ENCODE measurements at places on chromosomes 1 and 21.

GRCh38 chr1:119003413-119004128, 15.4 kb upstream of the TBX15 start:
- DNase-seq, result no peak

GRCh38 chr1:67332653-67333529, 25.2 kb downstream of the IL12RB2 start:
- no peak for DNase-seq

- DNase-seq, result no peak
Measured at GRCh38 chr1:156463874-156464273, 36.7 kb downstream of the MEF2D start.

DNA sequence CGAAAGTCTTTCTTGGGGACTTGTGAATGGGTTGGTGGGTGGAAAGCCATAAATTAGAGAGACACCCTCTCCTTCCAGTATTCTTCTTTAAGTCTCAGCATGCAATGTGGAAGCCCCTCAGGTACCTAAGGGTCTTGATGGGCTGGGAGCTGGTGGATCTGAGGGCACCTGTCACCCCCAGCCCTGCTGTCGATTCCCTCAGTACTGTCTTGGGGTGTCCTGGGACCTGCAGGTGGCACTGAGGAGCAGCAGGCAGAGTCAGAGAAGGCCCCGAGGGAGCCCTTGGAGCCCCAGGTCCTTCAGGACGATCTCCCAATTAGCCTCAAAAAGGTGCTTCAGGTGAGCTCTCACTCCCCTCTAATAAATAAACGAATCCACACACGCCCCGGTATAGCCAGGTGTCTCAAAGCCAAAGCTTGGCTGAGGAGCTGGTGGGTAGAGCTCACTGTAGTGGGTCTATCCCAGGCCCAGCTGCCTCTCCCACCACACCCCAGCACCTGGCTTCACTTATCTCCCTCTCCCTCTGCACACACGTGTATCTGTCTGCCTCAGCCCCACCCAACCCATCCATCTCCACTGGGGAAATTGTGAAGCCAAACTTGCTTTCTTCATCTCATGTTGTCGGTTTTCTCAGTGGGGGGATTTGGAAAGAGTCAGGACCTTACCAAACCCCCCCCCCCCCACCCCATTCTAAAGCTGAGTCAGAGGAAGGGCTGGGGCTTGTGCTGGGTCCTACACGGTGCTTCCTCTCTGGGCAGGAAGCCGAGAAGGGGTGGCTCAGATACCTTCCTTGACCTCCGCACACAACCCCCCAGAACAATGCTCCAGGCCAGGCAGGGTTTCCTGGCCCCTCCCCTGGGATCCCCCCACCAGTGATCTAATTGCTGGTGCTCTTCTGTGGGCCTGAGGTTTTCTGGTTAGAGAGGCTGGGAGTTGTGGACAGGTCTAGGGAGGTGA, 1.6 kb downstream of the ADAM15 start:
- no peak for DNase-seq

DNA sequence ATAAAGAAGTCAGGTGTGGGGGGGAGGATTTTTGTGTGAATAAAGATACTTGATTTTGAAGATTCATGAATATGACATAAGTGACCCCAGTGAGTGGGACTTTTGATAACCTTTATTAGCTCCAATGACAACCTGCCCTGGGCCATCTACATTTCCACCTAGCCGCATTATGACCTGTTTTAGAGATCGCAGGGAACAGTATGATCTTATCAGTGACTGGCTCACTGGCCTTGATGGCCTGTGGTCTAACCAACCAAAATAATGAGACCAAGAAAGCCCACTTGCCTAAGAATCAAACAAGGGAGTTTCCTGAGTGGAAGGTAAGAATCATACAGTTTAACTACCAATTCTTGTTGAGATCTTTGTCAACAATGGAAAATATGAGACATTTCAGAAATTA, 1.8 kb downstream of the ELAPOR1 start:
- no peak for DNase-seq

- DNase-seq, result no peak
Measured at GRCh38 chr1:72869873-72870272, 587.5 kb upstream of the NEGR1 start.

DNA sequence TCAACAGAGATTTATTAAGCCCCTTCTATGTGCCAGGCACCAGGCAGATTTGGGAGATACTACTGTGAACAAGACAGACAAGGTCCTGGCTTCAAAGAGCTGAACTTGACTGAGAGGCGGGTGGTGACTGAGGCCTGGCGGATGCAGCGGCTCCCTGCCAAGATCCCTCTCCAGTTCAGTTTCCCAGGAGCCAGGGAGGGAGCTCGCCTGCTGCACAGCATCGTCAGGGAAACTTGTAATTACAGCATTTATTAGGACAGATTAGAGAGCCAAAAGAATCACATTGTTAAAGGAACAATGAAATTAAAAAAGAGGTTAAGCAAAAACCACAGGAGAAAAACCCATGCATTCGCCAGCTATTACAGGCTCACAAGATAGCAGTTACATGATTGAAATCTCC, 55.3 kb downstream of the ETS2 start:
- no peak for DNase-seq

GRCh38 chr1:21906173-21907078, 30.7 kb downstream of the HSPG2 start:
- no peak for DNase-seq

GRCh38 chr1:46220808-46221207, 17.7 kb downstream of the LURAP1 start:
- no peak for DNase-seq

GRCh38 chr1:159341736-159342135, 39.6 kb downstream of the FCER1A start:
- DNase-seq, result no peak

DNA sequence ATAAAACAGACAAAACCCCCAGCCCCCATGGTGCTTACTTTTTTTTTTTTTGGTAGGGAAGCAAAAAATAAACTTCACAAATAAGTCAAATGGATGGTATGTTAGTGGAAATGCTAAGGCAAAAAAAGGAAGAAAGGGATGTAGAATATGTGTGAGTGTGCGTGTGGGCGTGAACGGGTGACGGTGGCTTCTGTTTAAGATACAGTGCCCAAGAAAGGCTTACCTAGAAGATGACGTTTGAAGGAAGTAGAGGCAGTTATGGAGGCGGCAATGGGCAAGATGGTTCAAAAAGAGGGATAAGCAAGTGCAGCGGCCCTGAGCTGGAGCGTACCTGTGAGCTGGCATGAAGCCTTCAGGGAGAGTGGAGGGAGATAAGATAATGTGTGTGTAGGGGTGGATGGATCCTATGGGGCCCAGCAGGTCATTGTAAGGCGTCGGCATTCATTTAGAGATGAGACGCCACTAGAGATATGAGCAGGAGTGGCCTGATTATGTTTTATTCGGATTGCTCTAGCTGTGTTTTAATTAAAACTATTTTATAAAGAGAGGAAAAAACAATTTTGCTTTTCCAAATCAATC, 19.9 kb downstream of the LEPR start:
- no peak for DNase-seq

DNA sequence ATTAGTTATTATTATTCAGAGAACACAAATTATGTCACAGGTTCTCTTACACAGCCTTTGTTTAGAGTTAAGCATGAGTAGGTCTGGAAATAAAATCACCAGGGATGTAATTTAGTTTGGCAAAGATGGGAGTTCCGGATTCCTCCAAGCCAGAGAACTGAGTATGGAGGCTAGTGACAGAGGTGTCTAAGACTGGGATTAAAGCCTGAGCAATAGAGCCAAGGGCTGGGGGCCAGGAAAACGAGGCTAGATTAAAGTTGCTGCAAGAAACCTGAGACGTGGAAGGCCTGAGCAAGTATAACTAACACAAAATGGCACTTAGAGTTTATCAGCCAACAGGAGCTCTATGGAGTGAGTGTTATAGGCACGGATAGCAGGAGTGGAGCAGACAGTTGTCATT, 381.6 kb downstream of the SRGAP2C start:
- no peak for DNase-seq

DNA sequence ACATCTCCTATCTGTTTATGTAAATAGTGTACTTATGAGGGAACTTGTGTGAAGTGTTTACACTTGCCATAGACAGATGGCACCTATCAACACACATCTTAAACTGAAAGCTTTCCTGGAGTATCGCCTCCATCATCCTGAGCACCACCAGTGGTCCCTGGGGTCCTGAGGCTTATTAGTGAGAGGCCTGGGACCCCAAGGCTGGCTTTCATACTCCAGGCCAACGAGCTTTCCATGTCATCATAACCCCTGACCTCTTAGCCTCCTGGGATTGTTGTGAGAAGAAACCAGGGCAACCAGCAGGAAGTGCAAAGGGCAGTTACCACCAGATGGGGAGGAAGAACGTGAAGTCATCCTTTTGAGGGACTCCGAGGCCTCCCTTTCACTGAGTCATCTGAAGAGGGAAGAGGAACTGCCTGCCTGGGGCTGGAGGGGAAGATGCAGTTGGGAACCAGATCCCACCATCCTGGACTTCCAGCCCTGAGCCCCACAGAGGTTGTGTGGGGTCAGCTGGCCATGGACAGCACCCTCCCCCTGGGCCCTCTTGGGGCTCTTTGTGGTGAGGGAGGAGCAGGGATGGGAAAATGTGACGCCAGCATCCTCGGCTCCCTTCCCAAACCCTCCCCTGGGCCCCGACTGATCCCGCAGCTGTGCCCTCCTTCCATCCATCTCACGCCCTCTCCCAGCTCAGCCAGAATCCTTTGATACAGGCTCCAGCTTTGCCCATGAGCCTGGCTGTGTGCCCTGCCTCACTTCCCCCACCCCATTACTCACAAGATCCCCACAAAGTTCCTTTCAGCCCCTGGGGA, 5.8 kb downstream of the INKA2 start:
- peak; percentile 80 for DNase-seq

- no peak for DNase-seq
Measured at GRCh38 chr1:108799001-108799400, 52.5 kb downstream of the STXBP3 start.

DNA sequence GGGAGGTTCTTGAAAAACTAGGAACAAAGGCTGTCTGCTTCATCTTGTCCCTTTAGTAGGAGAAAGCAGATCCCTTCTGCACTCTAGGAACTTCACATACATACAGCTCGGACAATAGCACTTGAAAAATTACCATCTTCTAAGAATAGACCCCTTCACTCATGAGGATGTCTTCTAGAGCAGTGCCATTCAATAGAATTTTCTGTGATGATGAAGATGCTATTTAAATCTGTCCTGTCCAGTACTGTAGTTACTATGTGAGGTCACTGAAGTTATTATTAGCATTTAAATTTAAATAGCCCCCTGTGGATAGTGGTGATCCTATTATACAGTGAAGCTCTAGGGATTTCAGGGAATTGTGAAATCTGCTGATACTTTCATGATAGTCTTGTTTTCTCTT, 46.4 kb upstream of the RAB3GAP2 start:
- no peak for DNase-seq

GRCh38 chr1:151578941-151579340, 32.9 kb upstream of the SNX27 start:
- no peak for DNase-seq

DNA sequence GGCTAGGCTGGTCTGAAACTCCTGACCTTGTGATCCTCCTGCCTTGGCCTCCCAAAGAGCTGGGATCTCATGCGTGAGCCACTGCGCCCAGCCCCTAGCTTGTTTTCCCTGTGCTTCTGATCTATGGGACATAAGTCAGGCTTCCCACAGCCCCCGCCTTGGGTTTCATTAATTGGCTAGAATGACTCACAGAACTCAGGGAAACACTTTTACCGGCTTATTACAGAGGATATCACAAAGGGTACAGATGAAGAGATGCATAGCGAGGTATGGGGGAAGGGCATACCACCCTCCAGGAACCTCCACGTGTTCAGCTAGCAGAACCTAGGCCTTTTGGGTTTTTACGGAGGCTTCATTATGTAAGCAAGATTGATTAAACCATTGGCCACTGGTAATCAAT, 1.5 kb upstream of the MAP1LC3C start:
- no peak for DNase-seq

DNA sequence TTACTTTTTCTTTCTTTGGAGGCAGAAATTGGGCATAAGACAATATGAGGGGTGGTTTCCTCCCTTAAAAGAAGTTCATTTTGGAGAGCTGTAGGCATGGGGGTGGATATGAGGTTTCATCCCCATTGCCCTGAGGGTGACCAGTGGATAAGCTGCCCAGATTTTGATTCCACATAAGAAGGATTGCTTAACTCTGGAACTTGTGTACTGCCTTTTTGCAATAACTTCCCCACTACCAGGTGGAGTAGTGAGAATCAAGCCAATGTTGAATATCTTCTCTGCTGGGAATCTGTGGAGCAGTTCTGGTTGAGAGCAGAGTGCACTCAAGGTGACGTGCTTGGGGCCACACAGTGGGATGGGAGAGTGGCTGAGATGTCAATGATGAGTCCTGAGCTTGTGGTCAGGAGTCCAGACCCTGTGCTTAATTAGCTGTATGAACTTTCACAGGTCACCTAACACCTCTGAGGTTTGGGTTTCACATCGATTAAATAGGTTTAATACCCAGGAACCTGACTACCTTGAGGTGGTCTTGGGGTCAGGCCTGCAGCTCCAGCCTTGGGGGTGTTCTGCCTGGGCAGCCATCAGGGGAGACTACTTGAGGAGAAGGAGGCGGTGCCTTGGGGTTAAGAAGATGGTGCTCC, 152.9 kb downstream of the FCRL5 start:
- no peak for DNase-seq

DNA sequence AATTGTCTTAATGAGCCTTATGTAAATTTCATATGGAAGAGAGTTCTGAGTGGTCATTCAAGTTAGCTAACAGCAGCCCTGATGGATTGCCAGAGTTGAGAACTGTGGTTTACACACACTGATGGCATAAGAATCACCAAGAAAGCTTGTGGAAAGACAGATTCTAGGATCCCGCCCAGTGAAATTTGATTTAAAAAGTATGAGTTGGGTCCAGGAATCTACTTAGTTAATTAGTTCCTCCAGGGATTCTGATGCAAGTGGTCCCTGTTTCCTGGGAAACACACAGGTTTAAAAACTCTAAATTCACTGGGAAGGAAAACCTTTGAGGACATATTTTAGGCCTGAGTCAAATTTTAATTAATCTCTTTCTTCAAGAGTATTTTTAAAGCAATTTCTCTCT, 144.3 kb downstream of the NTPCR start:
- DNase-seq, result no peak

DNA sequence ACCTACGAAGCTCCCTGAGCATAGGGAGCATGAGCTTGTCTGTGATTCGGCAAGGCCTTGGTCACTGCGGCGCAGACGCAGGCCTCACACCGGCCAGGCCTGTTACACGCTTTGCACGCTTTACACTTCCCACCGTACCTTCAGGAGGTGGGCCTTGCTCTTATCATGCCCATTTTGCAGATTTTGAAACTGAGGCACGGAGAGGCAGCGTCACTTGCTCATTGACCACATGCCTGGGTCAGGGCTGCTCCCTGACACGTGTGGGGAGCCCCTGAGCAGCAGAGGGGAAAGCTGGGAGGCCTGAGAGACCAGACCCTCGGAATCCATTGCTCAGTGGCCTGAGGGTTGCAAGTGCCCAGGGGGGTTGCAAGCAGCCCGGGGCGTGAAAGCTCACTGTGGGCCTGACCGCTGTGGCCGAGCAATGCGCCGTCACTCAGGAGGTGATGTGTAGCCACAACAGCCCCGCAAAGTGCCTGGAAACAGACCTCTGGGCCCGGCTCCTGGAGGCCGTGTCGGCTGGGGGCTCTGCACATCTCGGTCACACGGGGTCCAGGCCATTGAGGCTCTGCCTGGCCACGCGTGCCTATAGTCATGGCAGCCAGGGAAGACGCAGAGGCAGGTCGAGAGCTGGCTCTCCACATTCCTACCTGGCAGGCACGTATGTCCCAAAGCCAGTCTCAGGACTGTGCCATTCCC, 6.9 kb downstream of the ARHGEF16 start:
- DNase-seq, result no peak

All from NCI-H446 (cell line).